CD4-positive, alpha-beta T cell treated with Interleukin-21 for 1 hour (primary cell): ENCODE measurements at places on chromosomes 3 and 15.
A peak's percentile ranks its signal among the peaks of the same experiment; 100 is the strongest.

DNA sequence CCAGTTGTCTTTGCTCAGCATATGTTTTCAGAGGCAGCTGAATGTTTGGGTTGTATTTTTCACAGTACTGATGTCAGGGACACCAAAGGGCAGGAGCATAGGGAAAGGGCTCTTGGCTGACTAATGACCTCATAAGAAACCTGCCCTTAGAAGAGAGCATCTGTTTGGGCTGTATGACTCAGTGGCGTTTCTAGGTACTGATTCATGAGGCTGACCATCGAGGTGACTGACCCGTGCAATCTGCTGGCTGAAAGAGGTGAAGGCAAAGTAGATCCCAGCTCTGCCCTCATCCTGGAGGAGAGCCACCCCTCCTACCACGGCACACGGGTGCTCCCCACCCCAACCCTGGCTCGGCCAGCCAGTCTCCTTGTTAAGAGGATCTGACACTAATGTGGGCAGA lies 8.3 kb downstream of the LMCD1 start:
- DNase-seq, result no peak

- DNase-seq, result peak; percentile 73
Measured at GRCh38 chr15:52678468-52679231, 538 bp downstream of the ATOSA start.

DNA sequence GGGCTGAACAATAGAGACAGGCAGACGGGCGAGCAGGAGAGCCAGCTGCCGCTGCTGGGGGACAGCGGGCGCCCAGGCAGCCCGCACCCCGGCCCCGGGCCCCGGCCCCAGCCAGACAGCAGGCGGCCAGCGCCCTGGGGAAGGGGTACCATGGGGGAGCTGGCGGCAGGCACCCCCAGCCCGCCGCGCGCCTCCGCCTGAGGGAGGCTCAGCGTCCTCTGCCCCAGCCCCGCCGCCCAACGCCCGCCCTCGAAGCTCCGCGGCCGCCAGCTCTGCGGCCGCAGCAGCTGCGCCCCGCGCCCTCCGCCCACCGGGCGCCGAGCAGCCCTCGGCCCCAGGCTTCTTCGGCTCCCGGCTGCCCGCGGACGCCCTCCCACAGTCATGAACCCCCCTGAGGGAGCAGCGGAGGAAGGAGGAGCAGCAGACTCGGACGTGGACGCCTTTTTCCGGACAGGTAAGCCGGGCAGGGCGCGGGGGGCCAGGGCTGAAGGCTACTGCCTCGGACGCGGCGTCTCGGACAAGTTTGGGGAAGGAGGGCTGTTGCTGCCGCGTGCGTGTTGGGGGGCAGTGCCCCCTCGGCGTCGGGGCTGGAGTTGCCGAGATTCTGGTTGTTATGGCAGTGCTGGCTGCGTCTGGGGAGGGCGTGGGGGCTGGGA lies 41.6 kb upstream of the ROPN1 start:
- no peak for DNase-seq

GRCh38 chr15:51579012-51579411 lies 43.6 kb downstream of the DMXL2 start:
- no peak for DNase-seq

GRCh38 chr3:66041116-66041515 lies 2.4 kb upstream of the MAGI1 start:
- DNase-seq, result no peak

- DNase-seq, result no peak
Measured at GRCh38 chr3:5633960-5634359, 446.5 kb downstream of the EDEM1 start.

- DNase-seq, result no peak
Measured at GRCh38 chr15:86571873-86572272, 492.2 kb downstream of the AGBL1 start.

DNA sequence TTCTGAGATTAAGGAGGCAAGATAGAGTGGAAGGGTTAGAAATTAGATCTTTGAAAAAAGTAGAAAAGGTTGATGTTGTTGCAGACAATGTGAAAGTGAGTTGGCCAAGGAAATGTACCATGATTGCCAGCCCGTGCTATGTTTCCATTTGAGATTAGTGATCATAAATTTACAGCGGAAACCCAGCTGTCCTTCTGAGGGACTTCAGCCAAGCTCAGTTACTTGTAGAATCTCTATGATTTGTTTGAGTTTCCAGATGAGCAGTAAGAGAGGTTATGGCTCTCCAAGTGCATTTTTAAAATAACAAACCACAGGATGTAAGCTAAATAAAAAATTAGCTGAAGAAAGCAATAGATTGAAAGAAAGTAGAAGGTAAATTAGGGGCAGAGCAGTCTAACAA lies 54.2 kb upstream of the RBMS3 start:
- DNase-seq, result no peak

DNA sequence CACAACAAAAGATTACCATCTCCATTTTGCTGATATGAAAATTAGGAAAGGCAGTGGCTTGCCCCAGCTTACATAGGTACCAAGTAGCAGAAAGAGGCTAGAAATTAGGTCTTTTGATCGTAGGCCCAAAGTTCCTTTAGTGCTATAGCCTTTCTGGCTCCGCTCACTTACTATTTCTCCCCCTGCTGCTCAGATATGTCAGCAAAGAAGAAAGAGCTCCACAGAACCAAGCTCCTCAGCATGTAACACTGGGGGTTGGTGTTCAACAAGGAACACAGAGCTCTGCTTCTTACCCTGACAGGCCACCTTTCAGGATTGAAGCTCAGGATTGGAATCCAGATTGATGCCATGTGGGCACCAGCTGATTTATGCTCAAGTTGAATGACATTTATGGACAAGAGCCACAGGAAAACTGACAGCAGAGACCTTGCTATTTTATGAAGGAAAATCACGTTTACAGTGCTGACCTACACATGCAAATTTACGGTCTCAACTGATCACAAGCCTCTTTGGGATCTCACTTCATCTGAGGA lies 6.1 kb upstream of the IL12A start:
- DNase-seq, result no peak

DNA sequence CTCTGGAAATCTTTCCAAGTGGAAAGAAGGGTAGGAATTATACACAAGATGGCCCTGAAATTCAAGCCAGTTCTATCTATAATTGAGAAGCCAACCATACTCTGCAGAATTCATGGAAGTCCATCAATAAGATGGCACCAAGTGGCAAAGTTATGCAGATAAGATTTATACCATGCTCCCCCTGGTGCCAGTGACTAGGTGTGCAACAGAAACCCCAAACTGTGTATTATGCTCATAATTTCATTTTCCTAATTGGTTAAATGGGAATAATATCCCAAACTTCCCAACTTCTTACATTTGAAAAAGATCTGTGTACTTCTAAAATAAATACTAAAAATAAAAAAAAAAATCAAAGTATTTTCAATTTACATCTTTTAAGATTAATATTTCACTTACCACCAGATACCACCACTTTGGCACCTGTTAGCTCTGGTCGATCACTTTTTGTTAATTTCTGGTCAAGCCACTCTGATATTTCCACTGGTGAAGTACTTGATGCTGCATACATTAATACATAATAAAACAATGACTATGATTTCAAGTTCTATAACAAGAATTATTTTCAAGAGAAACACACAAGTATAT lies 25.9 kb downstream of the ETFA start:
- peak; percentile 22 for DNase-seq

DNA sequence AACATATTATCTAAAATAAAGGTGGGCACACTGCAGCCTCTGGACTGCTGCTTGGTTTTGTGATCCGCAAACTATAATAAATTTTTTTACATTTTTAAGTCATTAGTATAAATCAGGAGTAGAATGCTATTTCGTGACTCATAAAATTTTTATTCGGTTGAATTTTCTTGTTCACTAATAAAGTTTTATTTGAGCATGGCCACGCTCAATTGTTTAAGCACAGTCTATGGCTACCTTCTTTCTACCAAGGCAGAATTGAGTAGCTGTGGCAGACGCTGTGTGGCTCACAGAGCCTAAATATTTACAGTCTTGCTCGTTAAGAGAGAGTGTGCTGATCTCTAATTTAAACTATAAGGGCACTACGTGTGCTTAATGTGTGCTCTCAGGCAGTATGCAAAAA lies 28.9 kb downstream of the ROBO2 start:
- DNase-seq, result no peak

- no peak for DNase-seq
Measured at GRCh38 chr3:123113889-123114450, 47.1 kb downstream of the PDIA5 start.

- DNase-seq, result no peak
Measured at GRCh38 chr3:98827221-98827920, 64.2 kb downstream of the ST3GAL6 start.

DNA sequence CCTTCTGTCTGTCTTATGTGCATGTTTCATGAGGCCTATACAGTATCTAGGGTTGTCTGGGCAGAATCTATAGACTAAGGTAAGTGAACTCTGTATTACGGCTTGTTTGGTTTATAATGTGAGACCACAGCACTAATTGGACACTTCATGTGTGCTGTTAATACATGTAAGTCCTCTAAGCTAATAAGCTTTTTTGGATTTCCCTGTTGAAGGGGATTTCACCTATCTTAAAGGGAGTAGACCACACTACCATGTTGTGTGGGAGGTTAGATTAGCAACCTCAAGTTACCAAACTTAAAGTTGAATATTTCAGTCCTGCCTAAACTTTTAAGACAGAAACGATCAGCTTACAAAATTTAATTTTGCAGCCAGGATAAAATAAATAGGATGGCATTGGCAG lies 189.8 kb upstream of the GOLIM4 start:
- no peak for DNase-seq

DNA sequence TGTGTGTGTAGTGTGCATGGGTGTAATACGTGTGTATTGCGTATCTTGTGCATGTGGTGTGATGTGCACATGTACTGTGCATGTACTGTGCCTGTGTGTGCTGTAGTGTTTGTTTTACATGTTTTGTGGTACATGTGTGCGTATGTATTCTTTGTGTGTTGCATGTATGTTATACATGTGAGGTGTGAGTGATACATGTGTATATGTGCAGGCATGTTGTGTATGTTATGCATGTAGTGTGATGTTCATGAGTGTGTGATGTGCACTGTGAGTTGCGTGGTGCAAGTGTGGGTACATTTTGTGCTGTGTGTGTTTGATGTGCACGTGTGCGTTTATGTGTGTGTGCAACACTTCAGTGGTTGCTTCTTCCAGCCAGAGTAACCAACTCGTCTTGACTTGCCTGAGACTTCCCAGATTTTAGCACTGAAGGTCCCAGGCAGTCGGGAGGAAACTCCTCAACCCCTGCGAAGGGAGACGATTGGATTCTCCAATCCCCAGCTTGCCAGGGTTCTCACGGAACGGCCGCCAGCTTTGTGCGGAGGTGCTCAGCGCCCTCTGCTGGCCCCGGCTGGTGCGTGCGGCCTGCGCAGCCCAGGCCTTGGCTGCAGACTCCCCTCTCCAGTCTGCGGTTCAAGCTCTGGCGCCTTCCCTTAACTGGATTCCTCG lies 3.6 kb downstream of the GALNT15 start:
- peak; percentile 46 for DNase-seq

DNA sequence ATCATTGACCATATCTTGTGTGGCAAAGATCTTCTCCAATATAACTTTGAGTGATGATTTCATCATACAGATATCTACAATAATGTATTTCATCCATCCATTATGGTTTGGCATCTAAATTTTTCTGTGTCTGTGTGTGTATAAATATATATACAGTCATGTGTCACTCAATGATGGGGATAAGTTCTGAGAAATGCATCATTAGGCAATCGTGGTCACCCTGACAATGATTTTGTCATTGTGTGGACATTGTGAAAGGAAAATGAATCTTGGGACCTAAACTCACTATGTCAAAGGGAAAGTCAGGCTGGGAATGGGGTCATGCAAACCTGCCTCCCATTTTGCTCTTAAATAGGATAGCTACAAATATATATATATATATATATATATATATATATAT lies 12.4 kb downstream of the CFAP161 start:
- DNase-seq, result no peak
